ENCODE measurements at places on chromosomes 7 and 10. TPM values are rescaled to one million over a fixed set of nuclear protein-coding genes. Genes with fewer than 3 reads are reported as not detected.

Gene GGCT
- 198 TPM for total RNA-seq

Gene ITGA8
- 13.9 TPM for total RNA-seq

Gene TBX20
- total RNA-seq = not detected

Gene PIP
- total RNA-seq = not detected

Gene CRHR2
- not detected for total RNA-seq

Gene INA
- not detected for total RNA-seq

Gene DNAJC12
- total RNA-seq = 3.3 TPM

Gene HPS6
- 31.5 TPM for total RNA-seq

- DNase-seq = no peak
Measured at GRCh38 chr7:85025312-85025756, 161.5 kb downstream of the SEMA3D start.

- no peak for DNase-seq
Measured at GRCh38 chr7:6026011-6026819, 5.0 kb upstream of the ANKRD61 start.

DNA sequence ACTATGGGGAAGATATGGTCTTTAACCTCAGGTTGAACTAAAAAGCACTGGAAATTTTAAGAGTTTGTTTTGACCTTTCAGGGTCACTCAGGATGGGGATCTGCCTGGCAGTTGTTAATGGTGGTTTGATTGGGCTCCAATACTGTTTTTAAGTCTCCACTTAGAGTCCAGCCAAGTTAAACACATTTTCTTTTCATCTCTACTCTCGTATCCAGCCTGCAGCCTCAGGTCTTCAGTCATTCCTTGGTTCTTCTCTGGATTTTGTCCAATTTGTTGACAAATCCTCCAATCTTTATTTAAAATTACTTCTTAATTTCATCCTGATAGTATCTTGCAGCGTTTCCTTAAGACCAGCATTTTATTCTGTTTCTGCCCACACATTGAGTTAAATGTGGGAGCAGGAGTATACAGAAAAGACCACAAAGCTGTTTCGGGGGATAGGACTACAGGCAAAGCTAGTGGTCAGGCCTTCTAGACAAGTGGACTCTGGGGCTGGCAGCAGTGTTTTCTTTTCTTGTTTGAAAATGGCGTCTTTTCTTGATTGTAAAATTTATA, 133.2 kb upstream of the INHBA start:
- DNase-seq = no peak

GRCh38 chr7:157087646-157088045, 51.1 kb upstream of the UBE3C start:
- DNase-seq = no peak

- no peak for DNase-seq
Measured at GRCh38 chr7:149598721-149599308, 101.2 kb upstream of the ZNF746 start.

DNA sequence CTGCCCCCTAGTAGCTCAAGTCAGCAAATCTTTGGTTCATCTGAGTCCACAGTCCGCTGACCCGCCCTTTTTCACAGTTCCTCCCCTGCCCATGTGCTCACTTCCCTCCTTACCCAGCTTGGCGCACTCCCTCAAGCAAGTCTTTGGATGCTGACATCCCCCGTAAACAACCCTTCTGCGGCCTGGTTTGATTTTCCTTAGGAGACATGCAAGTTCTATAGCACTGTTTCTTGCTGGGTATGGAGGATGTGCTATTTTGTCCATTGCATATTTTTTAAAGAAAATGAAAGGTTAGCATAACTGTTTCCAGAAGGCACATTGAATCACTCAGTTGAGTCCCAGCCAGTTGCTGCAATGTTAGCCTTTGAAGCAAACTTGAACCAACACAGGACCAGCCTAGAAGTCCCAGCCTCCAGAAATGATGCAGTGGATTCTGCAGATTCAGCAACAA, 38.2 kb downstream of the HTRA1 start:
- DNase-seq = no peak

- DNase-seq = no peak
Measured at GRCh38 chr10:100109670-100110069, 28.0 kb upstream of the CPN1 start.

GRCh38 chr10:61633665-61634064, 29.1 kb upstream of the CABCOCO1 start:
- no peak for DNase-seq

GRCh38 chr7:91550931-91551330, 286.7 kb downstream of the FZD1 start:
- DNase-seq = no peak

DNA sequence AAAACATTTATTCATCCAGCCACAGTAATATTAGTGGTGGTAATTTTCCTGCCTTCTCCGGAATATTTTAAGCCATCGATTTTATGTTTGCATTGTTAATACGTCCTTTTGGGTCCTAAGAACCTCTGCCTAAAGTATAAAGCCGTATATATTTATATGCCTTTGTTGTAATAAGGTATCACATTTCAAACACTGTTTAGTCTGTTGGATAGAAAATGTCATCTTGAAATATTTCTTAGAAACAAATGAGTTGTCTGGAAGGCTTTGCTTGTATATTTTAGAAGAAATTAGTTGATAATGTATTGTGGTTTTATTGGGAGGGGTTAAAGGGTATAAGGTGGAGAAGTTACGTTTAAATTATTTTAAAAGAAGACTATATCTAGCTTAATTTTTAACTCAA, 11.1 kb downstream of the PRPF18 start:
- no peak for DNase-seq

GRCh38 chr10:107747851-107748250, 583.3 kb upstream of the SORCS1 start:
- DNase-seq = no peak

DNA sequence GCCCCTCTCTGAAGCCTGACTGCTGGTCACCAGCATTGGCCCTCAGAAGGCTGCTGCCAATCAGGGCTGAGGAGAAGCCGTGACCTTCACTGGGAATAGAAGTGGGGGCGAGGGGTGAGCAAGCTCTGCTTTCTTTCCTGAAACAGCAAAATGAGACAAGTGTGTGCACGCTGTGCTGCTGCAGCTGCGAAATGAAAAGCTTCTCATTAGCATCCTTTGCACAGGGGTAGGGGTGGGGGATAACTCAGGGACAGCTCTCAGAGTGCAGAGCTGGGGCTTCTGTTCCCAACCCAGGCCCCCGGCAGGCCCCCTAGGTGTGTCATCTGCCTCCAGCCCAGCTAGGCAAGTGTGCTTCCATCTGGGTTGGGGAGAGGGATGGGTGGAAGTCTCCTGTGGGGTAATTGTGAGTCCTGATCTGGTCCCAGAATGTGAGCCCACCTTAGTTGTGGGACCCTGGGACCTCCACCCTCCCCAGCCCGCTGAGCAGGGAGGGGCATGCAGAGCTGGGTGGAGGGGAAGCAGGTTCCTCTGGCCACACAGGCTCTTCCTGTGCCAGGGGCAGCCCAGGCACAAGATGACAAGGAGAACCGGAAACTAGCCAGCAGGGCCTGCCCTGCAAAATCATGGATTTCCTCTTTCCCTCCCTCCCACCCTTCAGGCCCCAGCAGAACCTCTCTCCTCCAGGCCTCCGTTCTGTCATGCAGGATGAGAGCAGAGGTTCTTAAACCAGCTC, 22.2 kb downstream of the ZNF467 start:
- DNase-seq = no peak

GRCh38 chr10:11713963-11714362, 28.2 kb upstream of the ECHDC3 start:
- no peak for DNase-seq

DNA sequence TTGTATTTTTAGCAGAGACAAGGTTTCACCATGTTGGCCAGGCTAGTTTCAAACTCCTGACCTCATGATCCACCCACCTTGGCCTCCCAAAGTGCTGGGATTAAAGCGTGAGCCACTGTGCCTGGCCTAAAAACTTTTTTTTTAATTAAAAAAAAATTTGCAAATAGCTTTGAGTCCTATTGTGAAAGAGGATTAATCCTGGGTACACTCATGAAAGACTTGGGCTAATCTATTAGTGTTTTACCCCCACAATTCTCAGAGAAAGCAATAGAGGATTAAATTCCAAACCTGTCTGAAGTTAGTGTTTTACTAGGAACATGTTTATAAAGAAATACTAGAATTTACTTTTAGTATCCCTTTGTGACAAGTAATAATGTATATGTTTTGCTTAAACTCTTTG, 76.9 kb upstream of the ITGB1 start:
- no peak for DNase-seq

GRCh38 chr7:106767498-106768323, 97.4 kb upstream of the PIK3CG start:
- no peak for DNase-seq

DNA sequence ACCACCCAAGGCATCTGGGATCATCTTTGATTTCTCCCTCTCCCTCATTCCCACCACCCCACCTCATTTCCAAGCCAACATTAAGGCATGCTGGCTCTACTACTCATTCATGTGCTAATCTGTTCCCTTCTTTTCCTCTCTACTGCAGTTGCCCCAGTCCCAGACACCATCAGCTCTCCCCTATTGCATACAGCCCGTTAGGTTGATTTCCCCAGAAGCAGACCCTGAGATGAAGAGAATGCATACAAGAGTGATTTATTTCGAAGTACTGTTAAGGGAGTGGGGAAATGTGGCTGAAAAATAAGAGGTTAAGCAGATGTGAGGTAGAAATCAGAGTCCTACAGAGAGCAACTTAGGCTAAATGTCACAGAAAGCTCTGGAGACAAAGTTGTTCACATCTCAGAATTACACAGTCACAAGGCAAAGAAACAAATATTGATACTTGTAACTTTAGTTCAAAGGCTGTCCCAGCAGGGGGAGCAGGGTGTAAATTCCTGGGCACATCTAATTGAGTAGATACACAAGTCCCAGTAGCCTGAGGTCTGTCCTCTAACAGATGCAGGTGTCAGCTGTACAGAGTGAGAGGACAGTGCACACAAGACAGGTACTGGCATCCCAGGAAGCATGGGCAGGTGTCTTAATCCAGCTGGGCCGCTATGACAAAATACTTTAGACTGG, 20.9 kb downstream of the AKR1D1 start:
- no peak for DNase-seq

DNA sequence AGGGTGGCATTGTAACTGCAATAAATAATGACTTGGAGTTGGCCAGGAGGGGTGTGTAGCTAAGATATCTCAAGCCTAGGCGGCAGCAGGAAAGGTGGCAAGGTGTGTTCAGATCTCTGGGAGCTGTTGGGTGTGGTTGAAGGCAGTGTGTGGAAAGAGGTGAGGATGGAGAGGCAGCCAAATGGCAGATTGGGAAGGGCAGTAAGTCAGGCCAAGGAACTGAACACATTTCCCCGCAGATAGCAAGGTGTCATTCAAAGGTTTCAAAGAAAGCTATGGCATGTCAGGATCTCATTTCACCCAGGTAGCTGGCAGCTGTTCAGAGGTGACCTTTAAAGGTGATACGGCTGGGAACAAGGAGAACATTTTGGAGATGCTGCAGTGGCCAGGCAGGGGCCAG, 586.0 kb upstream of the MGMT start:
- no peak for DNase-seq

GRCh38 chr10:129760003-129760315, 204.1 kb downstream of the EBF3 start:
- no peak for DNase-seq

All from omental fat pad (tissue), 4 donors.